Stimulated activated CD8-positive, alpha-beta memory T cell treated with anti-CD3 and anti-CD28 coated beads, Interleukin-4, amount 100 ng/mL, for 4 hours (primary cell): ENCODE measurements at places on chromosomes 3 and 15.

DNA sequence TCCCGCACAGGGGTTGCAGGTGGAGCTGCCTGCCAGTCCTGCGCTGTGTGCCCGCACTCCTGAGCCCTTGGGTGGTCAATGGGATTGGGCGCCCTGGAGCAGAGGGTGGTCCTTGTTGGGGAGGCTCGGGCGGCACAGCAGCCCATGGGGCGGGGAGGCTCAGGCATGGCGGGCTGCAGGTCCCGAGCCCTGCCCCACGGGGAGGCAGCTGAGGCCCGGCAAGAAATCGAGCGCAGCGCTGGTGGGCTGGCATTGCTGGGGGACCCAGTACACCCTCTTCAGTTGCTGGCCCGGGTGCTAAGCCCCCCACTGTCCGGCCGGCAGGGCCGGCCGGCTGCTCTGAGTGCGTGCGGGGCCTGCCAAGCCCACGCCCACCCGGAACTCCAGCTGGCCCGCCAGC lies 27.9 kb downstream of the NCK1 start:
- no peak for DNase-seq

DNA sequence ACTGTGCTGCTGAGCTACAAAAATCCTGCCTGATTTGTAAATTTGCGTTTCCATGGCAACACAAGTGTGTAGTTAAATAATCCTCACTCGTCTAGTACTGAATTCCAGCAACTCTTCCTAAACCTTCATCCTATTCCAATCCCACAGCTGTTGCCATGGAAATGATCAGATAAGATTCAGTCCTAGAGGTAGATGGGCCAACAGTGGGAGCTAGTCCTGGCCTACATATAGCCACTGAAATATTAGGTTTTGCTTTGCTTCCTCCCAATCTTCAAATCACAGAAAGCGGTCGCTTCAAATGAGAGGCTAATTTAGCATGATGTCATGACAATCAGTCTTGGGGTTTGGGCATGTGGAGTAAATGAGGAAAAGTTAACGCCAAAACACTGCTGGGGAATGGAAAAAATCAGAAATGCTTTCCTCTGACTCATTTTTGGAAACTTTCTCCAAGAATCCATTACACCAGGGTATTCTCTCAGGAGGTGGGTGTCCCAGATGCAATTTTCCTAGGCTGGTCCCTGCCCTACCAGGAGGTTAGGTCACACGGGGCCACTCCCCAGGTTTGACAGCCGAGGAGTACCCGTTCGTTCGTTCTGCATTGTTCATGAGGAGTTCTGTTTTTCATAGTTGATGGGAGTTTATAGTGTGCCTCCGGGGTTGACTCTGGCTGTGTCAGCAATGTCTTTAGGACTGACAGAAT lies 159.2 kb upstream of the SLCO3A1 start:
- no peak for DNase-seq

DNA sequence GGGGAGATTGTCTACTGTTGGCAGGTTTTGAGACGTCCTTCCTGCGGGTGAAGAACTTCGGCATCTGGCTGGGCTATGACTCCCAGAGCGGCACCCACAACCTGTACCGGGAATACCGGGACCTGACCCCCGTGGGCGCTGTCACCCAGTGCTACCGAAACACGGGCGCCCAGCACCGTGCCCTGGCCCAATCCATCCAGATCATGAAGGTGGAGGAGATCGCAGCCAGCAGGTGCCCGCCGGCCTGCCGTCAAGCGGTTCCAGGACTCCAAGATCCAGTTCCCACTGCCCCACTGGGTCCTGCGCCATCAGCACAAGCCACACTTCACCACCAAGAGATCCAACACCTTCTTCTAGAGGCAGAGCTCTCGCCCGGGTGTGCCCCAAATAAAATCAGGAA lies 194.9 kb upstream of the EPHA6 start:
- no peak for DNase-seq

DNA sequence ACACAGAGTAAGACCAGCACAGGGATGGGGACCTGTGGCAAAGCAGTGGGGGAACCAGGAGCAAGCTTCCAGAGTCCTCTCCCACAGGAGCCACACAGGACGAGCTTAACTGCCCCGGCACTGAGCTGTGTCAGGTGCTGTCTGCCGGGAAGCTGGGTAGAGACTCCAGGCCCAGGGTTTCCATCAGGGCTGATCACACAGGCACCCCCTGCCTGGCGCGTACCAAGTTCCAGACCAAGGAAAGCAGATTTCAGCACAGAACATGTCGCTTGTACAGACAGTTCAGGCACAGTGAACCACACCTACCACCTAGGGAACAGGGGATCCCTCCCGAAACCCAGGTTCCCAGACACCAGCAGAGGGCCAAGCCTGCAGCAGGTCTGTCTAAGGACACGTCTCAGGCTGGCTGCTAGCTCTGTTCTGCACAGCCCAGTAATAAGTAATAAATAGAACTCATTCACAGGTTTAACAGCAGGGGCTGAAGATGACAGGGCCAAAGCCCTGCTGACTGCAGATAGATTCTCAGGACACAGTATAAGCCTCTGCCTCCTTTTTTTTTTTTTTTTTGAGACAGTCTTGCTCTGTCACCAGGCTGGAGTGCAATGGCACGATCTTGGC lies 30.2 kb upstream of the OCA2 start:
- DNase-seq, result no peak

DNA sequence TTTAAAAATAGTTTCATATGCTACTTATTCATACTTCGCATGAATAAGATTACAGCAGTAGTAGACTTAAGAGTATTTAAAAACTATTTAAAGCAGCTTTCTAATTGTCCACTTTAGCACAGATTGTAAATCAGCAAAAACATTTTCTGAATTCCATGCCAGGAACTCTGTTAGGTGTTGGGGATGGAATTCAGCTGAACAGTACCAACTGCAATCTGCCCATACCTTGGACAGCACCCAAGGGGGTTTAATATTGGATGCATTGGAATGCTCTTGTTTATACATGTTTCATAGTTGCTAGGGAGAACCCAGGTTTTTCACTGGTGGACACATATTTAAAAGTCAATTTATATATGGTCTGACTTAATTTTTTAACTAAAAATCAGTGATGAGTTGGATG lies 74.8 kb downstream of the PPM1L start:
- DNase-seq, result no peak

DNA sequence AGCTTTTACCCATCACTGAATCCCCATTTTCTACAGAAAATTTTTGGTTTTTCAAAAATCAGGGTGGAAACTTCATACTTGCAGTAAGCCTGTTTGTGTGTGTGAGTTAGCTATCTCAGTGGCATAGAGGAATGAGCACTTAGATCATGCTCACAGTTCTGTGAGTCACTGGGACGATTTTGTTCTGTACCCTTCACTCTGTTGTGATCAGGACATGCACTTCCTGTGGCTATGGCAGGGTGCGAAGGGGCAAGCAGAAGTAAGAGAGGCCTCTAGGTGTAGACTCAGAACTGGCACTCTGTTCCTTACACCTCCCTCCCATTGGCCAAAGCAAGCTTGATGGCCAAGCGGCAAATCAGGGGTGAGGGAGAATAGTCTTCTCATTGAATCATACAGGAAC lies 11.6 kb downstream of the NIPA2 start:
- DNase-seq, result no peak

GRCh38 chr3:32004113-32004765 lies 22.7 kb downstream of the ZNF860 start:
- no peak for DNase-seq

DNA sequence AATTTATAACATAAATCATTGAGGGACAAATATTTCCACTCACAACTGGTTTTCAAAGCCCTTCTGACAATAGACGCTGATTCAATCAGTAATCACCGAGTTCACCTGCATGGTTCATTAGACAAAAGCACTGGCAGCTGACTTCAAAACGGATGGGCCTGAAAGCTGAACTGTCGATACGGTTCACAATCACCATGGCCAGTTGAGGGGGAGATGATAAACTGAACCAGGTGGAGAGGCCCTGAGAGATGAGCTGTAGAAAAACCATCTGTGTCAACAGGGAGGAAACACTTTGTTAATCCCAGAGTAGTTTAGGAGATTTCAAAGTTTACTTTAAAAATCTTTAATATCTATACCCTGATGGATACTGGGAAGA lies 75.0 kb downstream of the PEX5L start:
- no peak for DNase-seq

DNA sequence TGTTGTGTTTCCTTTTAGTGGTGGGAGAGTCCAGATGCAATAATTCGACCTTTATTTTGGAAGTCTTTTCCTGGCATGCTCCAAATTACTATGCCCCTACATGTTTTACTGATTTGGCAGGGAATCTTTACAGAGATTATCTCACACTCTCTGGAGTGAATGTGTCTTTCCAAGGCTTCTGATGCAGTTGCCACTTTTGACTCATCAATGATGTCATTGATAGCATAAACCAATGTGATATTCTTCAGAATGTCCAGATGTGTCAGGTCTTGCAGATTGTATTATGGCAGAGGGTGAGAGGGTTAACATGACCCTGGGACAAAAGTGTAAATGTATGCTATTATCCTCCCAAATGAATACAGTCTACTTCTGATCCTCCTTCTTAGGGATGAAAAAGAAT lies 9.7 kb downstream of the RTP4 start:
- no peak for DNase-seq

DNA sequence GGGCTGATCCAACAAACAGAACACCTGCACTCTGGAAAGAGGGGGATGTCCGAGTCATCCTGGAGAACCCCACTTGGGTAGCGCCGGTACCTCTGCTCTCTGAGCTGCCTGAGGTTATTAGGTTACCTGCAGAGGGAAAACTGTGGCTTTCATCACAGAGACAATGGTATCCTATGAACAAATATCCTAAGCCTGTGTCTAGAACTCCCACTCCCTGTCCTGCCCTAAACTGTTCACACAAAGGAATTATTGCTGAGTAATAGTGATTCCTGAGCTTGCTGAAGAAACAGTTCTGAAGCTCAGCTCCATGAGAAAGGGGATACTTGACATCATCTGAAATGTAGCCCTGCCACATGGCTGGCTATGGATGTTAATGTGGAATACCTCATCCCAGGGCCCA lies 31.9 kb upstream of the WNT5A start:
- DNase-seq, result no peak

DNA sequence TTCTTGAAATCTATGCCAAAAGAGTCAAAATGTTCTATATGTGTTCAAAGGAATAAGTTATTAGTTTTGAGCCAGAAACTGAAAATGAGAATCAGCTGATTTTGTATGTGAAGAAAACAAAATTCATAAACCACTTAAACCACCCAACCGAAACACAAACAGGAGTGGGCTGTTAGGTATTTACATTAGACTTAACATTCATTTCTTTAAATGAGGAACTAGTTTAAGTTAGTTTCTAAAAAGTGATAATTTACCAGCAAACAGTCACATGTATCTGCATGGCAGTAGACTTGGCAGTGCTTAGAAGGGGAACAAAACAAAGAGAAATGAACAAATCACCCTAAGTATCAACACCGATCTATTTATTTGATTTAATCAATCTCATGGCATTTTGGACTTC lies 128.0 kb downstream of the GMNC start:
- no peak for DNase-seq

DNA sequence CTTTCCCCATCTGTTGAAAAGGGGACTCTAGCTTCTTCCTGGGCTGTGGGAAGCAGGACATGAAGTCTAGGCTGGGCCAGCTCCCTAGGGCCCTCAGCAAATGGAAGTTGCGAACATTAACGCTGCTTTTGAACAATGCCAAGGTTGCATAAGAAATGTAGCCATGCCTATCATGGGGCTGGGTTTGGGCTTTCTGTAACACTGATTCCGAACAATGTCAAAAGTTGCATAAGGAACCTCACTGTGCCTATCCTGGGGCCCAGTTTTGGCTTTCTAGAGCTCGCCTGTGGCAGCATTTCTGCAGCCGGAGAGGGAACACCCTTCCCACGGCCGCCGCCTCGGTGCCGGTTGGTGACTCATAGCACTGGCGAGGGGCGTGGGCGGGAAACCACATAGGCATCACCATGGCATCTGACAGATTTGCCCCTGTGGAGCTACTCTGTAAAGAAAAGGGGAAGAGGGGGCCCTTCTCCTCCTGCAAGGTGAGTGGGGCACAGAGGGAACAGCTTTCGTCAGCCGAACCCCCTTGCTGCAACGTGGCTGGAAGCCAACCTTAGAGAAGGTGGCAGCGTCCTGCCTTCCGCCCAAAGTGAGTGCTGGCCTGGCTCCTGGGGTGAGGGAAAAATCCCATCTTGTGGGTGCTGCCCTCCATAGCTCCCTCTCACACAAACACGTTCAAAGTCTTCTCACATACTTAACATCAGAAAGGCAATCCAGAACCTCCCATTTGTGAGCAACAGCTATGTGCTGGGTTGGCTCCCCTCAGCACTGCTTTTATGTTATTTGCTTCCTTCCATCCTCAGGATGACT lies 46.6 kb upstream of the ATP2B2 start:
- DNase-seq, result peak; percentile 76

- no peak for DNase-seq
Observed at GRCh38 chr15:87528873-87529272, 727.7 kb downstream of the NTRK3 start.

- DNase-seq, result no peak
Observed at GRCh38 chr3:134474956-134475355, 10.8 kb downstream of the ANAPC13 start.

DNA sequence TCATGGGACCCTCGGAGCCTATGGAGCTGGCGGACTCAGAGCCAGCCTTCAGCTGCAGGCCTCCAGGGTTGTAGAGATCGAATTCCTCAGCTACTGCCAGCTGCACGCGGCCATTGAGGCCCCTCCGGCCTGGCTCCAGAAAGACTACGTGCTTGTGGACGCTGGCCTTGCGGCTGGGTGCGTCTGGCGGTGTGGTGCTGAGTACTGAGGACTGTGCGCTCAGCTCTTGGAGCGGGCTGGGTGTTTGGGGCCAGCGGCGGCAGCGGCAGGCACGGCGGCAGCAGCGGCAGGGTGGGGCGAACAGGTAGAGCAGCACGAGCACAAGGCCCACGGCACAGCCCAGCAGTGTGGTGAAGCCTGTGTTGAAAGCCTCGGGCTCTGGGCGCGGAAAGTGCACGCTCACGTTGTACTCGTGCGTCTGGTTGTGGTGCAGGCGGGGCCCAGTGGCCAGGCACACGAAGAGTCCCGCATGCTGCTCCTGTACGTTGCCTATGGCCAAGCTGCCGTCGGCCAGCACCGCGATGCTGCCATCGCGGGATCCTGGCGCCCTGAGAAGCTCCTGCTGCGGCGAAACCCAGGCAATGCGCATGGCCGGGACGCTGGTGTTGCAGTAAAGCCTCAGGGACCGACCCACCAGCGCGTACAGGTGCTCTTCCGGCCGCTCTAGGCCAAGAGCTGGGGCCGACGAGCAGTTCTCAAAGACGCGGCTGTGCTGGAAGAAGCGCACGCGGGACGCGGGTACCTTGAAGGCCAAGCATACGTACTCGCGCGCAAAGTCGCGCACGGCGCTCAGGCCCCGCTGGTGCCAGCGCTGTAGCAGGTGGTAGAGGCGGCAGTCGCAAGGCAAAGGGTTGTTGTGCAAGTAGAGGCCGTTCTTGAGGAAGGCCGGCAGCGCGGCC lies 1.3 kb downstream of the AMIGO3 start:
- DNase-seq, result no peak

DNA sequence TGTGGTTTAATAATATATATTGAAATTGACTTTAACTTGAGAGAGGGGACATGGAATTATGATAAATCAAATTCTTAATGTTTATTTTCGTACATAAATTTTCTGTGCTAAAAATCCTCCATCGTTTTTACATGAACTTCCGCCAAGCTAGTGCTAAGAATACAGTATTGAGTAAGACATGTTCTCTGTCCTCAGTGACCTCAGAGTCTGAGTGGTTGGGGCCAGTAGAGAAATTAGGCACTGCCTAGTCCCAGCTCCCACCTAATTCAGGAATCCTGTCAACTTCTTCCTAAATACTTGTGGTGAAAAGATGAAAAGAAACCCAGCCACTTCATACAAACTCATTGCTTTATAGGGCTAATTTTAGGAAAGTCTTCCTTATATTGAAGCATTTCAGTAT lies 110.3 kb downstream of the PPP2R3A start:
- no peak for DNase-seq
